ENCODE measurements at places on chromosomes 2 and 18.

GRCh38 chr2:26477911-26478253, at the start of gene OTOF:
Gene OTOF (minus strand): TSS chr2:26478124.
- DNase-seq: no peak

- no peak for DNase-seq
Observed at GRCh38 chr2:217206016-217206725, 346.3 kb upstream of the TNP1 start.

DNA sequence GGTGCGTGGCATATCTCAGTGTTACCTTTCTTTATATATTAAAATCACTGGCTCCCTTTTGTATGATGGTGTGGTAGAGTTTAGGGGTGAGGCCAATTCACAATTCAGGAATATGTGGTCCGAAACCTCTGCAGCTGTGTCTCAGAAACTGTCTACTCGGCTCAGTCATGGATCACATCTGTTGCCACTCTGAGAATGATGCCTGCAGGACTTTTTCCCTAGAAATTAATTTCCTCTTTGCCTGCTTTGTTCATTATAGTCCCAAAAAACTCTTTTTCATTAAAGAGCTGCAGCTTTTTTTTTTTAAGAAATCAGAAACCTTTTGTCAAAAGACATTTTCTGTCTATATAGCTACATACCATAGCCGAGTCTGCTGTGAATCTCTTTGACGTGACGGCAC, 104.9 kb upstream of the NFATC1 start:
- no peak for DNase-seq

DNA sequence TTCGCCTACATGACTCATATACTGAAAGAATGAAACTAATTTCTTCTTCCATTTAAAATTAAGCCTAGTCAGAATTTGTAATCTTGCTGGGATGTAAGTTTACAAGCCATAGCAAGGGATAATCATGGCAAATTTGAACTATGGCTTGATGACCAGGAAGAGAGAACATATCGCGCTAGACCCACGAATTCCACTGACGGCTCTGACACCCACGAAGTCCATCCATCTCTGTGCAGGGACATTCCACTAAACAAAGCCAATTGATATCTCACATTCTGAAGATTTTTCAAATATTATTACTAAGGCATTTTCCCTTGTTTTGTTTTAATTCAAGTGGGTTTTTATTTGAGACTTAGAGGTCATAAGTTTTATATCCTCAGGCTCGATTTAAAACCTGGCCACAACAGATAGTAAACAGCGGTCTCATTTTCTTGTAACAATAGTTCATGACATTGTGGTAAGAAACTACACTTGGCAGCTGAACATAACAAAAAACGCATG, 113.0 kb downstream of the QPCT start:
- DNase-seq: no peak

- no peak for DNase-seq
Observed at GRCh38 chr18:49585781-49586663, 24.2 kb downstream of the LIPG start.
